ENCODE measurements at places on chromosomes 2 and 18.

GRCh38 chr2:61448229-61448628 is 22.7 kb downstream of the USP34 start:
- no peak for DNase-seq

DNA sequence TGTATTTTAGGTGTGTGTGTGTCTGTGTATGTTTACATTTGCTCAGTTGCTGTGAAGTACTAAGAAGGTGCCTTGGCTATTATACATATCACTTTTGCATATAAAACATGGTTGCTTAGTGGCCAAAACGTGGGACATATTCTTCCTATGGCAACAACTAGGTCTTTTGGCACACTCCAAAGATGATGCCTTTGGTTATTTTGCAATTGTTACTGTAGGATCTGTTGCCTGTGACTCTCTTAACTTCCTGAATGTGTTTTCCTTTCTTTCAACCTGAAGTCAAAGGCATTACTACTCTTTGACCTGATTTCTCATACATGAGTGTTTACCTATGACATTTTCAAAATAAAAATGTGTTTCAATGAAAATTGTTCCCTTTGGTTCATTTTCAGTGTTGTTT is 160.5 kb downstream of the UBE2E3 start:
- DNase-seq = no peak

- no peak for DNase-seq
These were observed 55.3 kb upstream of the TMEM163 start for GRCh38 chr2:134773759-134774742.

GRCh38 chr2:11781602-11782001 is 35.2 kb downstream of the LPIN1 start:
- no peak for DNase-seq

GRCh38 chr2:43038696-43039094 is 187.7 kb downstream of the ZFP36L2 start:
- no peak for DNase-seq

- peak; percentile 84 for DNase-seq
These were observed 208.9 kb downstream of the ASB1 start for GRCh38 chr2:238635647-238636051.

GRCh38 chr2:226891780-226892590 is 56.1 kb downstream of the RHBDD1 start:
- peak; percentile 95 for DNase-seq

DNA sequence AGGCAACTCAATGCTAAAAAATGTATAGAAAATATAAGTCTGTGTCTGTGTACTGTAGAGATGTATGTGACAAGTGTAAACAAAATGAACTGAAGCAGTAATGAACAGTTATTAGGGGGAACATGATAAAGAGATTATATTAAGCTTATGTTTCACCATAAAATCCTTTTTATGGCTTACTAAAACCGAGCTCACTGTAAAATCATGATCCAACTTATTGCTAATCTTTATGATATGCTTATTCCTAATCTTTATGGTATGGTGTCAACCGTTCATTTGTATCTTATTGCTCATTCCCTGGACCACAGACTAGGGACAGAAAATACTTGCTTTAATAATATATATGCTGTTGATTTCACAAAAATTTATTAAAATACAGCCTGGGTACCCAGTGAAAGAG is 62.1 kb downstream of the TNFRSF11A start:
- no peak for DNase-seq

DNA sequence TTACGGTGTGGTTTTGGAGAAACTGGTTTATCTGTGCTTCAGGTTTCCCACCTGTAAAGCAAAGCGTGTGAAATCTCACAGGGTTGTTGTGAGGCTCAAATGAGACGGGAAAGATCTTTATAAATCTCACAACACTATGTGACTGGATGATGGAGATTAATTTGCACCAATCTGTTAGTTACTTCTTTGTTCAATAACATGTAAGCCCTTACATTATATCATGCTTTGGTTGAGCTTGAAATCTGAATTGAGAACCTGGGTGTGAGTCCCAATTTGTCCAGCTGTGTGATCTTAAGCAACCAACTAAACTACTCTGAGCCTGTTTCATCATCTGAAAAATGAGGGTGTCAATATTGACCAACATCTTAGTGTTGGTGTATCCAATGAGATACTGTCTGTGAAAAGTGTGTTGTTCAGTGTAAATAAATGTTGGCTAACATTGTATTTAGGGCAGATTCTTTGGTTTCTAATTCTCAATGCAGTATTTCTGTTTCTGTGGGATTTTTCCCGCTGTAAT is 741 bp upstream of the GCKR start:
- DNase-seq = no peak

DNA sequence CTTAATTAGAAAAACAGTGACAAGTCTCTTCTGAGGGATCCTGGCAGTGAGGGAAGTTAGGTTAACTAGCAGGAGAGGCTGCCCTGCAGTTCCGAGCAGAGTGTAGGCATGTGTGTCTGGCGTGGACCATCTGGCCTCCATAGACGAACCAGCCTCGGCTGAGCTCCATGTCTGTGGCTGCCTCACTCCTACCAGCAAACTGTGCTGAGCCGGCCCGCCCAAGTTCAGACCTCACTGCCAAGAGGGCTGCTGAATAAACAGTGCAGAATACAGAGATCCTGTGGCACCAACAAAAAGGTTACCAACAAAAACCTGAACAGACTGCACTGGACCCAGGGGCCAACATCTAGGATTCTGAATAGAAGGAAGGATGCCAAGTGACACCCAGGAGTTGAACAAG is 27.3 kb downstream of the INO80C start:
- peak; percentile 21 for DNase-seq

DNA sequence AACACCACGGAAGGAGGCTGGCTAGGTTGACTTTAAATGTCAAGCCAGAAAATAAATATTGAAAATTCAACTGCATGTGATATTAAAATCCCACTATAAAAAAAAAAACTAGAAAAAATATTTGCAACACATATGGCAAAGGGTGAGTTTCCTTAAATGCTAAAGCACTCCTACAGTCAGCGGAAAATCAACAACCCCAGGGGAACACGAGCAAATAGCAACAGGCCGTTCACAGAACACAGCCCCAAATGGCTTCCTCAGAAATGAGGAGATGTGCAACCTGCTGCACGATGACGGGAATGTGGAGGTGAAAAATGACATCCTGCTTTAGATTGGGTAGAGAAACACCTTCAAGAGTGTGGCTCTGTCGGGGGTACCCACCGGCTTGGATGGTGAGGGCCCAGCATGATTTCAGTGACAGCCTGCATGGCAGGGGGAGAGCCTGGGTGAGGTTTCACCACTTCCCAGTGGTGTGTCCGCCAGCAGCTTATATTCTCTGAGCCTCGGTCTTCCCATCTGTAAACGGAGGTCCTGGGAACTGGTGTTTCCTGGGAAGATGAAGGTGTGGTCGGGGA is 157.9 kb upstream of the GLI2 start:
- DNase-seq = no peak

GRCh38 chr2:40957508-40957907 is 505.6 kb upstream of the SLC8A1 start:
- no peak for DNase-seq

- DNase-seq = peak; percentile 52
These were observed 16.1 kb upstream of the DPP4 start for GRCh38 chr2:162090109-162090508.

GRCh38 chr2:18525236-18525635 is 35.2 kb downstream of the RDH14 start:
- DNase-seq = no peak

DNA sequence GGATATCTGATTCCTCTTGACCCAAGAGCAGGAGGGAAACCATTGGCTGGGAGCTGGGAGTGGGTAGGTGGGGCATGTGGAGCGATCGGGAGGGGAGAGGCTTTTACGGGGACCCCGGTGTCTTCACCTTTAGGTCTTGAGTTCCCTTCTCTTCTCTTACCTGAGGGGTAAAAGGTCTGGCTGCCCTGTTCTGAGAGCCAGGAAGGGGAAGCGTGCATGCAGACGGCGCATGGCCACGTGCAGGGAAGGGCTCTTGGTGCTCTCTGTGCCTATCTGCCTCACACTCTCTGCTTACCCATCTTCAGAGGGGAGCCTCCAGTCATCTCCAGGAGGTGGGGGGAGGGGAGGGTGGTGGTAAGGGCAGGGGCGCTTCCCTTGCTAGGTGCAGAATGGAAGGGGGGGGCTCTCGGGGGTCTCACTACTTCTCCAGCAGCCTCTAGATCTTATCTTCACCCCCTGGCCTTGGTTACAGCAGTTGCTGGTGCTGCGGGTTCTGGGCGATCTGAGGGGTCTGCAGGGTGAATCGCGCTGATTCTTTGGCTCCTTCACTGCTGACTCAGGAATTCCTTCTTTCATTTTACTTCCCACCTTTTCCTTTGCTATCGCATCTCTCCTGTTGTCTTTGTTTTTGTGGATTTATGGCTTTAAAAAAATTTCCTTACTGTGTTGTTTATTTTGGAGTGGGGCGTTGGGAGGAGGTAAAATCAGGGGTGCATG is 225.8 kb upstream of the HS6ST1 start:
- DNase-seq = no peak

GRCh38 chr2:9994462-9994861 is 43.0 kb downstream of the GRHL1 start:
- DNase-seq = no peak

DNA sequence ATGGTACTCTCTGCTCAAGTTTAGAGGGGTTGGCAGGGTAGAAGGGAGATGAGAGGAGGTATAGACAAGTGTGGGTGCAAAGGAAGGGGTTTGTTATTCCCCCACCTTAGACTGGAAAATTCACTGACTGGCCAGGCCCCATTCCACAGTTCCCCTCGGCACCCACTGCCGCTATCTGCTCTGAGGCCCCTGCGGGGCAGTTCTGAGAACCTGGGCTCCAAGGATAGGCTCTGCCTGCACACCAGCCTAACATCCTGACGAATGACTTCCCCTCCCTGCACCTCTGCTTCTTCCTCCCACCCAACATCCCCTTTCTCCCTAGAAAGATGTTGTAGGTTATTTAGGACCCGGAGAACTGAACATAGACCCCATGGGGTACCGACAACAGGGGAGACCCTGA is 303.9 kb upstream of the HDAC4 start:
- no peak for DNase-seq

DNA sequence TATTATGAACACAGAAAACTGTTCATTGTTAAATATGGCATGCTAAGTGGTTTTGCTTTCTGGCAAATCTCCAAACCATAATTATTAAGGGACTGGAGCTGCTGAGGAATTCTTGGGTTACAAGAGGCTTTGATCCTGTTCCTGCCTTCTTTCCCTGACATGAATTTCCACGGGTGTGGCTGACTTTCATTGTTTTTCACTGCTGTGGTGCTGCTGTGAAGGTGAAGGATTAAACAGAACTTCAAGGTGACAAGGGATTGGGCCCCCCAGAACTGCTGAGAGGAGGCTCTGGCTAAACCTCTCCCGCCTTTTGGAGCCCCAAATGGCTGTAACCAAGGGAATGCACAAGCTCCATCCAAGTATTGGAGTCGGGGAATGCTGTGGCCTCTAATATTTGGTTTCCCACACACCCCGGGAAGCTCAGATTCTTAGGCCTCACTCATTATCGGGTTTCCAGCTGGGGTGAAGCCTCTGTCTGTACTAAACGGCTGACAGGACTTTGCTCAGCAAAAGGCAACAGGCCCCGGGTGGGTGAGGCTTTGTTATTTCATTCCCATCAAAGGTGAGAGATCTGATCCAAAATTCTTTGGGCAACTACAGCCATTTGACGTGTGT is 29.0 kb upstream of the ZFP36L2 start:
- peak; percentile 74 for DNase-seq

DNA sequence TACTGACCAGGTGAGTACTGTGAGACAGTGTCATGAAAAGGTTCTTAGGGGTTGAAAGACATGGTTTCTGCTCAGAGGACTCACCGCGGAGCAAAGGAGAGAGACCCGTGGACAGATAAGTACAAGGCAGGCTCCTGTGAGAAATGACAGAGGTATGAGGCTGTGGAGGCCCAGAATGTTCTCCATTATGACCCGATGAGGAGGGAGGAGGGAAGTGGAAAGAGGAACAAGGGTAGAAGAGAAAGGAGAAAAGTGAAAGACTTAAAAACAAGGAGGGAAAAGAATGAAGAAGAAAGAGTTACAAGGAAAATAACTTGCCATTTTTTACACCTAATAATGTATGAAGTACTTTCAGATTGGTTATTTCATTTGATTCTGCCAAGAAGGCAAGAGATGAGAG is 29.8 kb downstream of the MAPRE3 start:
- DNase-seq = no peak

GRCh38 chr18:40866013-40866645 is 1088.9 kb upstream of the PIK3C3 start:
- peak; percentile 11 for DNase-seq

DNA sequence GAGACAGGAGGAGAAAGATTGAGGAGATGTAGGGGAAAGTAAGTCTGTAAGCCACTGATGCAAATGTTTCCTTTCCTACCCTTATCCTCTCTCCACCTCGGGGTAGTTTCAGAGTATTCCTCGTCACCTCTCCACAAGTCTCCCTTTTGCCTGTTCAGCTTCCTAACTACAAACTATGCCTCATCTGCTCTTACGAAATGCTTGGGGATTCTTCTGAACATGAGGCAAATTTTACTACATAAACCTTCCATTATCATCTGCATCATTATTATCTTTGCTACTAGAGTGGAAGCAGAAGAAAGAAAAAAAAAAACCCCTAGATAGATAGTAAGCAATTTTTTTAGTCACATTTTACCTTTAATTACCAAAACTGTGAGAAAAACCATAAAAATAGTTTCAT is 43.1 kb upstream of the CWC22 start:
- DNase-seq = peak; percentile 8

DNA sequence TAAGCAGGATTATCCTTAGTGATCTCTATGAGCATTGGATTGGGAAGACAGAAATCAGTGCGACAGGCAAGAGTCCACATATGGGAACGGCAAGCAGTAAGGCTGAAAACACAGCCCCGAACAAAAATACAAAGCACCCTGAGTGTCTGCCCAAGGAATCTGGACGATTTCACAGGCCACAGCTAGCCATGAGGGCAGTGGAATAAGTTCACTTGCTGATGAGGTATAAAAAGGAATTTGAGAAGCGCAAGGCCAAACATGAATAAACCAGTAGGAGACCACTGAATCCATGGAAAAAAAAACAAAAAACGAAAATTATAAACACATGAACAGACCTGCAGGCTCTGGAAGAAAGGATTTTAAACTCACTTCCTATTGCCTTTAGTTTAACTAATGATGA is 24.3 kb downstream of the WDSUB1 start:
- DNase-seq = peak; percentile 80

- DNase-seq = no peak
These were observed 1.2 kb upstream of the BCL11A start for GRCh38 chr2:60554646-60555065.

- no peak for DNase-seq
These were observed 4.6 kb upstream of the D2HGDH start for GRCh38 chr2:241729868-241730267.

DNA sequence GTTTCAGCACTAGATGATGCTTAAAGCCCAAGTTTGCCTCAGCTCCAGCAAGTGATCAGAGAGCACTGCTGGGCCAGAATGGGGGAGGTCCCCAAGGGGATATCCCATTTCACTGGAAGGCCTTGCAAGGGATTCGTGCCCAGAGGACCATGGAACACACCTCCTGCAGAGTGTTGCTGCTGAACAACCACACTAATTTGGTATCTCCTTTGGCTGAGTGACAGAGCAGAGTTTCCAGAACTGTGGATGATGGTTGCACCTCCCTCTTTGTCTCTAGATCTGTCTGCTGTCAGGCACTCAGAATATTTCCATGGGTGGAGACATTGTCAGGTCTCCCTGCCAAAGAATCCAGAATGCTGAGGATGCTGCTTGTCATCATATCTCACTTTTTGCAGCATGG is 484.8 kb upstream of the NETO1 start:
- peak; percentile 5 for DNase-seq

- peak; percentile 95 for DNase-seq
These were observed 263.9 kb downstream of the LTBP1 start for GRCh38 chr2:33210626-33211025.
